ENCODE measurements at places on chromosomes 4 and X.

GRCh38 chr4:84932462-84932861 is 34.0 kb downstream of the WDFY3 start:
- DNase-seq: no peak

- DNase-seq: no peak
Measured at GRCh38 chr4:7007142-7007907, 35.8 kb upstream of the TADA2B start.

GRCh38 chrX:97070346-97070745 is 186.6 kb downstream of the RPA4 start:
- DNase-seq: no peak

DNA sequence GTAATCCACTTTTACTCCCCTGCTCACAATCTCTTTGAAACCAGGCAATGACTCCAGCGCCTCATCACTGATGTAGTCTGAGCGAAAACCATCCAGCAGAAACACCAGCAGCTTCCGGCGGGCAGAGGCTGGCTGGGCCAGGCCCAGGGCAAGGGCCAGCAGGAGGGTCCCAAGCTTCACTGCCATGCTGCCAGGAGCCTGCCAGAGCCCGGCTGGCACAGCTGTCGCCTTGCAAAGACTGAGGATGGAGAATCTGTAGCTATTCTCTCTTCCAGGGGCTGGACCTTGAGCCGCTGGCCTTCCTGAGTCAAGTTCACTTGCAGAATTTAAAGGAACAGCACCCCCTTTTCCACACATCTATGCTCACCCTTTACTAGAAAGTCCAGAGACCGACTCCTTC is at the start of gene ENPP6:
Gene ENPP6 (minus strand): TSS at position 240 of the 400 bp plus-strand sequence. CDS start 54 bp downstream, at position 186.
- DNase-seq: no peak

- no peak for DNase-seq
Measured at GRCh38 chr4:138773321-138773720, 242.3 kb upstream of the NOCT start.

- DNase-seq: no peak
Measured at GRCh38 chr4:130288576-130288975, 1192.6 kb downstream of the C4orf33 start.

DNA sequence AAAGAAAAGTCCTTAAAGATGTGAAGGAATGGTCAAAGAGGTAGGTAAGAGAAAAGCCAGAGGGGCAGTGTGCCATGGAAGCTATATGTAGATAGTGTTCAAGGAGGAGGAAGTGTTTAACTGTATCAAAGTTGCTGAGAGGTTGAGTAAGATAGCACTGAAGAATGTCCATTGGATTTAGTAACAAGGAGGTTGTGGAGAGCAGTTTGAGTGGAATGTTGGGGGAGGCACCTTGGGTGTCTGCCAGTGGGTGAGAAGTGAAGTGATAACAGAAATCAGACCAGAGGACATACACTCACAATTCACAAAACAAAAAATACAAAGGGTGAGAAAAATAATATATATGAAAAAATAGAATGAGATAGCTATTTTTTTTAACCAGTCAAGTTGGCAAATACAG is 121.3 kb upstream of the AMOT start:
- no peak for DNase-seq

DNA sequence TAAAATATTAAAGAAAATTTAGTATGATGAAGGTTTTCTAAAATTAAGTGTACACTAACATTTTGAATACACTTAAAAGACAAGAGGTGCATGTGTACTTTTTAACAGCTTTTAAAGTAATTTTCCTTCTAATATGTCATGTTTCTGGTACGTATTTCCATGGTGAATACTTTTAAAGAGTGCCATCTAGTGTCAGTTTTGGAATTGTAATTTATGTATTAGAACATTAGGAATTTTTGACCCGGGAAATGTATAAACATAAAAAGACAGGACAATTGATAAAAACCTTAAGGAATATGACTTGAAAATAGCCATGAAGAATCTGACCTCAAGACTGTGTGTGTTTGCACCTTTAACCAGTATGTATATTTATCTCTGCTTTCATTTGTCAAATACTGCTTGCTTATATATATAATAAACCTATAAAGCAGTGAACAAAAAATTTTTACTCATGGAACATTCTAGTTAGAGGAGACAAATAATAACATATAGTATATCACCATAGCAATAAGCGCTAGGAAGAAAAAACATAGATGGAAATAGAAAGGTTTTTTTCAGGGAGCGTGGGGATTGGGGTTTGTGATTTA is 7.2 kb downstream of the GSTCD start:
- DNase-seq: no peak

DNA sequence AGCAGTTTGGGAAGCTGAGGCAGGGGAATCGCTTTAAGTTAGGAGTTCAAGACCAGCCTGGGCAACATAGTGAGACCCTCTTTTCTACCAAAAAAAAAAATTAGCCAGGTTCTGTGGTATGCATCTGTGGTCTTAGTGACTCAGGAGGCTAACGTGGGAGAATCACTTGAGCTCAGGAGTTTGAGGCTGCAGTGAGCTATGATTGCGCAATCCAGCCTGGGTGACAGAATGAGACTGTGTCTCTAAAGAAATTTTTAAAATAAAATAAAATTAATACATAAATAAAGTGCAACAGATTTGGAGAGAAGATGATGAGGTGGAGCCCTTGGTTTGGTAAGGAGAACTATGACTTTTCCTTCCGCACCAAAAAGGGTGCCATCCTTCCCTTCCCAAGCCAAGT is 436.9 kb downstream of the NLGN4X start:
- no peak for DNase-seq

GRCh38 chr4:74921490-74921889 is 11.4 kb upstream of the PARM1 start:
- DNase-seq: no peak

- DNase-seq: peak; percentile 35
Measured at GRCh38 chr4:173014113-173014558, 154.5 kb upstream of the GALNT7 start.

- DNase-seq: no peak
Measured at GRCh38 chr4:40940317-40940741, 190.6 kb downstream of the NSUN7 start.

- no peak for DNase-seq
Measured at GRCh38 chr4:67873116-67873515, 10.7 kb downstream of the TMPRSS11D start.

DNA sequence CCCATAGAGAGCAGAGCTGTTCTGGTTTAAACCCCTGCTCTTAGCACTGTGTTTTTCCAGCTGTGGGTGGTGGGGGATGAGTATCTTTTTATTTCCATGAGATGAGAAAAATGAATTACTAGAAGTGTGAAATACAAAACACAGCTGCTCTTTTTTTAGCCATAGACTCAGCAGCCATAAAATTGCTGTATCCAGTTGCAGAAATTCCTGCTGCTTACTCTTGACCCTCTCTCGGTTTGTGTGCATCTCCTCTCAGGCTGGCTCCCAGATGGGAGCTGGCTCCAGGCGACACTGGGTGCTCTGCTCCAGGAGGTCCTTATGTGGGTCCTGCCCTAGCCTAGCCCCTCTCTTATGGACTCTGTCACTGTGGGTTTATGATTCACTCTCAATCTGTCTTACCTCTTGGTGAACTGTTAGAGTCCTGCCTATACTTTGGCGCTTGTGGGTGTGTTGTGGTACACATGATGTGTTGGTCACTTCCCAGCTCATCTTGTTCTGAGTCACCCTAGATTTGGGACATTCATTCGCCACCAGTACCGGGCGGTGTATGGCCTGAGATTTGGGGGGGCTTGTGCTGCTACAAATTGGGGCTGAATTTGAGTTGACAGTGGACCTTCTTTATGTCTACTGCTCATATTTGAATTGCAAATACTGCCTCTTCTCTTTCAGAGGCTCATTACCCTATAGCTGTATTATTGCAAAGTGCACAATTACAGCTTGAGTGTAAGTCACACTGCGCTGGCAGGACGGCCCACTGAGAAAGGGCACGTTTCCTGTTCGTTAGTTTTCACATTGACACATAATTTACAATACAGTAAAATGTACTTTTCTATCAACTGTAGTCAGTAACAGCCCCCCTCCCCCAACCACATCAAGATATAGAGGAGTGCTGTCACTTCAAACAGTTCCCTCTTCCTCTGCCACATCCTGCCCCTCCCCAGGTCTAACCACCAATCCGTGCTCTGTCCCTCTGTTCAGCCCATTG is 46.9 kb upstream of the MSANTD1 start:
- DNase-seq: no peak

- no peak for DNase-seq
Measured at GRCh38 chr4:48558819-48559218, 68.8 kb downstream of the ZAR1 start.

- no peak for DNase-seq
Measured at GRCh38 chr4:98574816-98575215, 83.6 kb downstream of the TSPAN5 start.

GRCh38 chrX:46463682-46464081 is 81.5 kb downstream of the ZNF674 start:
- DNase-seq: no peak

DNA sequence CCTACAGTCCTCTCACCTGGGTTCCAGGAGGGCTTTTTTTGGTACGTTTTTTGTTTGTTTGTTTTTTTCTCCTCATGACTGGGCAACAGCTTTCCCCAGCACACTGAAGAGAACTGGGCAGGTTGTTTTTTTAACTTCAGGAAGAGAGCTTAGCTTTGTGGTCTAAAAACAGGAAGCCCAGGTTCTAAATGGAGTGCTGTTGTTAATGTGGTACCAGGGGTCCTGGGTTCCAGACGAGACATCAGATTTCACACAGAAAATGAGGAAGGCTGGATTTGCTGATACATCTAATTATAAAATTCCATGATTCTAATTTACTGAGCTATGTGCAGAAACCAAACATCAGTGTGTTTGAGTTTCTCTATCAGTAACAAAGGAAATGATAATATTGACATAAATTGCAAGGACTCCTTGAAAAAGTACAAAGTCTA is 4.2 kb downstream of the MYOZ2 start:
- DNase-seq: no peak

- no peak for DNase-seq
Measured at GRCh38 chrX:40099055-40099958, 1.5 kb upstream of the BCOR start.

GRCh38 chrX:144798972-144799371 is 448.3 kb upstream of the SPANXN1 start:
- DNase-seq: no peak

GRCh38 chrX:124275182-124275894 is 57.1 kb upstream of the TEX13D start:
- DNase-seq: no peak

GRCh38 chrX:150352581-150352980 is 10.5 kb upstream of the MAMLD1 start:
- no peak for DNase-seq

DNA sequence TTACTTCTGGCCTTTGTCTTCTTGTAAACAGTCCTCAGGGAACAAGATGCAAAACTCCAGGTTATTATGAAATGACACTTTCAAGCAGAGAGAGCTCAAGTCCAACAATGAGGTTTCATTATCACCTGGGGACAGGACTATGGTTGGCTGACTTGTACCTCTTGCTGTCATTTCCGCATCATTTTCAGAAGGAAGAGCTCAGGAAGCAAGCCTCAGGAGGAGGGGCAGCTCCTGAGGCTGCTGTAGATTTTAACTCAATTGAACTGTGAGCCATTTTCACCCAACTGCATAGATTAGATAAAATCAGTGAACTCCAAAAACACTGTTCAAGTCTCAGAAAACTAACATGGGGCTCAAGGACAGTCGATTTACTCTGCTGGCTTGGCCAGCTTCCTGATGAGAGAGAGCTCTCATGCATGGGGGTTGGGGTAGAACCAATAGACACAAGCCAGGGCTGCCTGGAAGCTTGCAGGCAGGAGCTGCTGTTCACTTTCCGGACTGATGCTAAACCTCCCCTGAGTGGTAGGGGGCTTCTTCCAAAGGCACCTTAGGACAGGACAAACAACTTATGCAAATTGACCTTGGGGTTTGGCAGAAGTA is 23.6 kb downstream of the TMEM255A start:
- no peak for DNase-seq

DNA sequence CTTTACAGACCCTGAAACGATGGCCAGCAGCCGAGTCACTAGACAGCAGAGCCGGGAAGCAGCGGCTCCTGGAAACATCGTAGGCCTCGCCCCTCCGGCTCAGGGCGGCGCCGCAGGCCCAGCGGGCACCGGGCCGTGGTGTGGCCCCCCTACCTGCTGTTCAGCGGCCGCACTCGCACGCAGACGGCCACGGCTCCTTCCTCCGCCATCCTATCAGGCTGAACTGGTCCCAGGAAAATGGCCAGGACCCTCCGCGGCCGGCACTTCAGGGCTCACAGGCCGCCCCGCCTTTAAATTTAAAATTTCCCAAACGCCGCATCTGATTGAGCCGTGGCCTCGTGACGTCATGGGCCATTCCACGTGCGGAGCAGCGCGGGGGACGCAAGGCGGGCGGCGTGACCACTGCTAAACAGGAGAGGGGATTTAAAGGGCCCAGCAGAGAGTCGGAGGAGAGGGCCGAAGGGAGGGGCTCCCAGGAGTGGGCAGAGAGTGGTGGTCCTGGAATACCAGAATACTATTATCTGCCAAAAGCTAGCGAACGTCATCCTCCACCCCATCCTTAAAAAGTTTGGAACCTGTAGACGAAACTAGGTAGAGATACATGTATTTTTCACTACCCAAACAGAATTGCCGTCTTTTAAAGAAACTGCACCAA is at the start of gene CENPE:
Gene CENPE (minus strand): TSS at position 233 of the 655 bp plus-strand sequence. CDS start 24 bp downstream, at position 209.
- no peak for DNase-seq

DNA sequence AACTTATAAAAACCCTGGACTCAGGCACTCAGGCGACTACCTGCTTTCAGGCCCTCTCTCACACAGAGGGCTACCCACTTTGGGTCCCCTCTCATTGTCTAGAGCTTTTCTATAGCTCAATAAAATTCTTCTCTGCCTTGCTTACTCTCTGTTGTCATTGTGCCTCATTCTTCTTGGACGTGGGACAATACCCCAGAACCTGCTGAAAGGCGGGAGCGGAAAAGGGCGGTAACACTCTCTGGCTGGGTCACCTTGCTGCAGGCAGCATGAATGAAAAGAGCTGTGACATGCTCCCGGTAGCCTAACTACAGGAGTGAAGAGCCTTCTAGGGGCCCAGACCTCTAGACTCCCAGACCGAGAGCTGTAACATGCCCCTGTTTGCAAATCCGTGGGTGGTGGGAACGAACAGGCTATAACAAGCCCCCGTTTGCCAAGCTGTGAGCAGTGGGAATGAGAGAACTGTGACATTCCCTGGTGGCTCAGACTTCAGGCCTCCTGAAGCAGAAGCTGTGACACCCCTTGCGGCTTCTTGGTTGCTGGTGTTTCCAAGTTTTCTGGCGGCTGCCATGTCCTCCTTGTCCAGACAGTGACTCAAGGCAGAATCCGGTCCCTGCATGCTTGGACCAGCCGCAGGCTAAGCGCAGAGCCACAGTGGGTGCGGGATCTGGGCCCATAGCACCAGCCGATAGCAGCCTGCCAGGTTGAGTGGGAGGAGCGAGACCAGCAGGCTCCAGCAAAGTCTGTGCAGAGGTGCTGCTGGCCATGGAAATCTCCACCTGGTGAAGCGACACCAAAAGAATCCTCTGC is 684.6 kb downstream of the ARAP2 start:
- DNase-seq: no peak

- DNase-seq: no peak
Measured at GRCh38 chrX:97416461-97416860, 532.8 kb downstream of the RPA4 start.
